ENCODE measurements at places on chromosomes 5 and 9.

DNA sequence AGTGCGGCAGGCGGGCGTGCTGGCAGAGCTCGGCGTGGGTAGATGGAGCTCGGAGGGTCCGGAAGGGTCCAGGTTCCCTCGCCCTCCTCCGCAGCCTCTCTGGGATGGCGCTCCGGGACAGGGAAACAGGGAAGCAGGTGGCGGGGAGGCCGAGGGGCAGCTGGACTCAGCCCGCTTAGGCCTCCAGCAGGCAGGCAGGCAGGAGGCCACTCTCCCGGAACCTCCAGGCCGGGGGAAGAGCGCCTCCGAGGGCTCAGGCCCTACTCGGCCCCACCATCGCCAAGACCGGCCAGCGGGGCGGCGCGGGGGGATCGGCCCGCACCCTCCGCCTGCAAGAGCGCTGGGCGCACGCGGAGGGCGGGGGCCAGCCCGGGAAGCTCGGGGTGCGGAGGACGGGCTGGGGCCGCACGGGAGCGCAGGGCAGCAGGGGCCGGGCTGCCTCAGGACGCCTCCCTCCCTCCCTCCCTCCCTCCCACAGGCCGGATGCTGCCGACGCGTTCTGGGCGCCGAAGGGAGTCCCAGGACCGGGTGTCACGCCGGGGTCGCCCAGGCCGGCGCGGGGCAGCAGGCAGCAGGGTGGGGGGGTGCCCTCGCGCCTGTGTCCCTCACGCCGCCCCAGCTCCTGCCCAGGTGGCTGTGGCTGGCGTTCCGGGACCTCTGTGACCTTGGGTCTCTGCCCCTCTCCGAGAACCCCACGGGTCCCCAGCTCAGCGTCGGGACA is 977 bp downstream of the MGAT4B start:
- DNase-seq: peak; percentile 57

GRCh38 chr5:123809594-123810221 is 297.7 kb downstream of the CSNK1G3 start:
- no peak for DNase-seq

DNA sequence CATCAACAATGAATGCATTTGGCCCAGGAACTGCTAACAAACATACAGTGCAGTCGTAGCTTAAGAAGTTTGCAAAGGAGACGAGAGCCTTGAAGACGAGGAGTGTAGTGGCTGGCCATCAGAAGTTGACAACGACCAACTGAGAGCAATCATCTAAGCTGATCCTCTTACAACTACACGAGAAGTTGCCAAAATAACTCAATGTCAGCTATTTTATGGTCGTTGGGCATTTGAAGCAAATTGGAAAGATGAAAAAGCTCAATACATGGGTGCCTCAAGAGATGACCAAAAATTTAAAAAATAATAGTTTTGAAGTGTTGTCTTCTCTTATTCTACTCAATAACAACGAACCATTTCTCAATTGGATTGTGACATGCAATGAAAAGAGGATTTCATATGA is 757.7 kb upstream of the CHD1 start:
- no peak for DNase-seq

GRCh38 chr5:143886651-143887638 is 75.0 kb downstream of the HMHB1 start:
- DNase-seq: no peak

DNA sequence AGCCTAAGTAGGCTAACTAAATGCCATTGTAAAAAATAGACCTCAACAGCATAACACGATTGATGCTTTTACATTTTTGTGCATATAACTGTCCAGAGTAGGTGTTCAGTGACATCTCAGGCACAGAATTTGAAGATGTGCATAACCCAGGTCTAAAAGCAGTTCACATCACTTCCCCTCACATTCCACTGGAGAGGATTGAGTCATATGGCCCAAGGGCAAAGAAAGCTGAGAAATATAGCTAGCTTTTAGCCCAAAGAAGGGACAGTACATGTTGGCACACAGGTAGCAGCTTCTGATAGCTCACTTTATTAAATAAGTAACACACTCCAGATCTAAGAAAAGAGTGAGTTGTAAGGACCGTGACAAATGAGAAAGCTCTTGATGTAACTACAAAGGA is 2259.5 kb upstream of the WWC1 start:
- DNase-seq: no peak

DNA sequence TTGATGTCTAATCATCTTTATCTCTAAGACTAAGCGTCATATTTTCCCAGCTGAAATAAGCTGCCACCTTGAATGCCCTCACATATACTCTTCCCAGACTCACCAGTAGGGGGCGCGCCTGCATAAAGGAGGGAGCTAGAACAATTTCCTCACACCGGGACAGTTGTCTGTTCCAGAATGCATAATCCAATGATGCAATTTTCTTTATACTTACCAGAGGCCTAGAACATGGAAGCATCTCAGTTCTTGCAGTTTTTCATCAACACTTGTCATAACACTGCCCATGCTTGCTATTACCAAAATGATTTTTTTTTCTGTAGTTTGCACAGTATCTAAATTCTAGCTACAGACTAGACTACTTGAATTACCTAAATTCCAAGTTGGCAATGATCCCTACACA is 203.9 kb downstream of the FRMD3 start:
- DNase-seq: peak; percentile 83

DNA sequence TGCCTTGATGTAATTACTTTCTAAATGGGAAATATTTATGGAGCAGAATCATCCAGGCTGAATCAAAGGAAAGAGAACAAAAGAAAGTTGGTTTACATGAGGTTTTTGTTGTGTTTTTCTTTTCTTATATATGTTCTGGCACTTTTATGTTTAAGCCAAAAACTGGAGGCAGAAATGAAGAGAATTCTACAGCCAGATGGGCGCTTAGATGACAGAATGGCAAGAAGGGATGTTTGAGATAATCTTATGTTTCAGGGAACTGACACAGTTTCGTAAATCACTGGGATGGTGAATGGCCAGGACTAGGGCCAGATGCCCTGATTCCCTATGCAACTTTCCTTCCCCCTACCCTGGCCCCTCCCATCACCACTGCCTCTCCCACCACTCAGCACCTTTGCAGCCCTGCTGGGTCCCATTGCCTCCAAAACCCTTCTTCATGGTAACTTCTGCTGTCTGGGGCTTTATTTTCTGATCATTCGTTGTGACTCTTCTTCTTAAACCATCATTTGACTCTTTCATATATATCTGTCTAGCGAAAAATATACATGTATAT is 111.8 kb downstream of the EFNA5 start:
- no peak for DNase-seq
